ENCODE measurements at places on chromosomes 7 and 10.

- no peak for DNase-seq
Observed at GRCh38 chr7:129986600-129986999, 33.8 kb upstream of the UBE2H start.

- DNase-seq, result no peak
Observed at GRCh38 chr10:84423719-84424118, 95.3 kb downstream of the CCSER2 start.

DNA sequence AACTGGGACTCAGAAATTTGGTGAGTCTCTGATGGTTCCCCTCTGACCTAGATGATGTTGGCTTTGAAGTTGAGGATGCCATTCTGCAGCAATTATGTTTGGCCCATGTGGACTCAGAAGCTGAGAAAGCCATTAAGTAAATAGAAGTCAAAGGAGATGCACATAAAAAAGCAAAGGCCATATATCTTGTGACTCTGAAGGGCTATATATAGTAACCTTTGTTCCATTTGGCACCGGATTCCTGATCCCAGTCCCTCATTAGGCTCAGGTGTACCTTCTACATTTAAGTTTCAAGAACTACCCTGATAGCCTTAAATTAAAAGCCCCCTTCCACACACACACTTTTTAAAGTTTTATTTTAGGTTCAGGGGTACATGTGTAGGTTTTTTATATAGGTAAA, 50.0 kb upstream of the PDK4 start:
- DNase-seq, result no peak

- no peak for DNase-seq
Observed at GRCh38 chr10:133163889-133164815, 4.1 kb downstream of the KNDC1 start.

DNA sequence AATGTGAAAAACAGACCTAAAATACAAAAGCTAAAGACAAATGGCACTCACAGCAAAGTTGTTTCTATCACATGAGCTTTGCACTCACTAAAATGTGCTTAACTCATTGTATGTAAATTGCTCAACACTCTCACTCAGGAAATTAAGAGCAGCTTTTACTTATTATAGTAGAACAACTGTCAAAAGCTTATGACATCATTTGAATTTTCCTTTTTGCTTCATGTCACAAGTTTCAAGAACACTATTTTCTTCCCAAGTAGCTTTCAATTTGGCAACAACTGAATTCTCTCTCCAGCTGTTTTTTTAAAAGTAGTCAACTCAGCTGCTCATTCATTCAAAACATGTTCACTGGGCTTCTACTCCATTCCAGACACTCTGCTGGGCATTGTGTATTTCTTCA, 46.9 kb downstream of the ATE1 start:
- no peak for DNase-seq

GRCh38 chr7:67021260-67021659, 24.6 kb downstream of the TYW1 start:
- no peak for DNase-seq
